ENCODE measurements at places on chromosomes 6 and 20.

GRCh38 chr6:170279977-170280688, 10.7 kb downstream of the DLL1 start:
- DNase-seq, result no peak

GRCh38 chr6:28597924-28598722, 72.4 kb downstream of the GPX5 start:
- DNase-seq, result peak; percentile 68

DNA sequence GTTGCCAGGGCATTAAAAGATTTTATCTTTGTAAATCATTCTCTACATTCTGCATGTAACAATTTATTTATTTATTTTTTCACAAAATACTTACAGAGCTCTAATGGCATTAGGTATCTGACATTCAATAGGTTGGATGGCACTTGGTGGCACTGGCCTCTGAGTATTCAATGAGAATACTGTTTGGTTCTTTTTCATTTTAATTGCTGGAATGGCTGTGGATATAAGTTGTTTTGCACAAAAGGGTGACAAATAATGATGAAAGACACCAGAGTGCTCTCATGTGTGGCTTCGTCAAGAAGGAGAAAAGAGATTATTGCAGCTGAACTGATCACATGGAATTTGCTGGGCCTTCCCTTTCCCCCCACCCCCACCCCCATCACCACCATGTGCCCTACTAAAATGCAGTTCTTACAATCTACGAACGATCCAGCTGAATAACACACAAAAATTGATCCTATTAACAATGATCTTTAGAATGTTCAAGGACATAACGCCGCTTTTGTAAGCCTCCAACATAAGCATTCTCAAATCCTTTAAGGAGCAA, 195.2 kb upstream of the POU3F2 start:
- no peak for DNase-seq

DNA sequence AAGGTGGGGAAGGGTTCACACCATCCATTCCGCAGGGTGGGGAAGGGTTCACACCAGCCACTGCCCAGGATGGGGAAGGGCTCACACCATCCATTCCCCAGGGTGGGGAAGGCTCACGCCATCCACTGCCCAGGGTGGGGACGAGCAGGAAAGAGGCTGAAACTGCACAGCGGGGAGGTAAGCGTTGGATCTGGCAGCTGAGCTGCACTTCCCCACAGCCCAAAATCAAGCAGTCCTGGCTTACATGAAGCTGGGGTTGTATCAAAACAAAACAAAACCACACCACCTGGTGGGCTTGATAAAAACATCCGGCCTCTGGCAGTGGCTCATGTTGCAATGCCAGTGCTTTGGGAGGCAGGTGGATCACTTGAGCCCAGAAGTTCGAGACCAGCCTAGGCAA, 268.5 kb downstream of the TAF4 start:
- DNase-seq, result peak; percentile 3

All from KBM-7 (cell line).